ENCODE measurements at places on chromosomes 1 and 21.

DNA sequence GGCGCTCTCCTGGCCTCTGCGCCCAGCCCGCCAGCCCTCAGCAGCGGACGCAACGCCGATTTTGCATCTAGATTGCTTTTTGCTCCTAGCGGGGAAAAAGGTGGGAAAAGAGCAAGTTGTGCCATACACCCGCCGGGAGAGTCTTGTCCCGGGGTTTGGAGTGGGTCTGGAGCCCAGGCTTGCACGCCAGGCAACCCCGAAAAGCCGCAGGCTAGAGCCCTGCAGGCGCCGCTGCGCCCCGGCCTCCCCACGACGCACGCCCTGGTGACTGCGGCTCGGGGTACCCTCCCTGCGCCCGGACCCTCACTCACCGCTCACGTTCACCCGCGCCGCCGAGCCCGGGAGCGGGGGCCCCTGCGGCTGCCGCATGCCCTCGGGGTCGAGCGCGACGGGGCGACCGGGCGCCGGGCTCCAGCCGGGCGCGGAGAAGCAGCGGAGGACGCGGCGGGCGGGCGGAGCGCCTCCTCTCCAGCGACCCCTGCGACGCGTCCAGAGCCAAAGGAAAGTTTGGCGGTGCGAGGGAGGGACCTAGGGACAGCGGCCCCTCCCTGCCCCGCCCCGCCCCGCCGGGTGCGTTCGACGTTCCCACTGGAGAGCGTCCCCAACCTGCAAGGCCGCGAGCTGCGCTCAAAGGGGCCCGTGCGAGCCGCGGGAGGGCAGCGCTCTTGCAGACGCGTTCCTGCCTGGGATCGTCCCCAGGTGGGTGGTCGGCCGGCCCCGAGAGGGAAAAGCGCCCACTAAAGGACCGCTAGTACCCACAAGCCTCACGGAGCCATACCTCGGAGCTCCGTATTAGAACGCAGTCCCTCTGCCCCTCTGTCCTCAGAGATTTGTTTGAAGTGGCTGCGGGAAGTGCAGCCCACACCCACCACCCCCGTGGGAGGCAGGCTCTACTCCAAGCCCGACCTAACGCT lies at the start of gene LPAR3:
Gene LPAR3, minus strand, starts transcription at position 502 of the 914 bp plus-strand sequence. CDS start 27,086 bp downstream, outside the sequence.
- DNase-seq, result peak; percentile 11

DNA sequence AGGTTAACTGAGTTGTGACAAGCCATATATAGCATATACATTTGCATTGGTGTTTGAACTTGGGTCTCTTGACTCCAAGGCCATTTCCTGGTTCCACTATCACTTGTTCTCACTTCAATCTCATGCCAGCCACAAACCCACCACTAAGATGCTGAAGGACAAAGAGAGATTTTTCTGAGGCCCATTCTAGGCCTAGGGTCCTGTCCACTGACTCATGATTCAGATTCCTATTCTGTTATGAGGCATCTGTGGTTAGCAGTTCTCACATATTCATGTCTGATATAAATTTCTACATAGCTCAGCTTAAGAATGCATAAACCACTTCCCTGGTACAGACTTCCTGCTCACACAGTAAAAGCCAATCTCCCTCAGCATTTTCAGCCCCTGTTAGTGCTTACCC lies 326.1 kb upstream of the BEND5 start:
- no peak for DNase-seq

- no peak for DNase-seq
These were observed 1526.5 kb upstream of the TPTE start for GRCh38 chr21:8994640-8995511.

GRCh38 chr1:78168306-78168705 lies 122.5 kb downstream of the GIPC2 start:
- DNase-seq, result no peak

DNA sequence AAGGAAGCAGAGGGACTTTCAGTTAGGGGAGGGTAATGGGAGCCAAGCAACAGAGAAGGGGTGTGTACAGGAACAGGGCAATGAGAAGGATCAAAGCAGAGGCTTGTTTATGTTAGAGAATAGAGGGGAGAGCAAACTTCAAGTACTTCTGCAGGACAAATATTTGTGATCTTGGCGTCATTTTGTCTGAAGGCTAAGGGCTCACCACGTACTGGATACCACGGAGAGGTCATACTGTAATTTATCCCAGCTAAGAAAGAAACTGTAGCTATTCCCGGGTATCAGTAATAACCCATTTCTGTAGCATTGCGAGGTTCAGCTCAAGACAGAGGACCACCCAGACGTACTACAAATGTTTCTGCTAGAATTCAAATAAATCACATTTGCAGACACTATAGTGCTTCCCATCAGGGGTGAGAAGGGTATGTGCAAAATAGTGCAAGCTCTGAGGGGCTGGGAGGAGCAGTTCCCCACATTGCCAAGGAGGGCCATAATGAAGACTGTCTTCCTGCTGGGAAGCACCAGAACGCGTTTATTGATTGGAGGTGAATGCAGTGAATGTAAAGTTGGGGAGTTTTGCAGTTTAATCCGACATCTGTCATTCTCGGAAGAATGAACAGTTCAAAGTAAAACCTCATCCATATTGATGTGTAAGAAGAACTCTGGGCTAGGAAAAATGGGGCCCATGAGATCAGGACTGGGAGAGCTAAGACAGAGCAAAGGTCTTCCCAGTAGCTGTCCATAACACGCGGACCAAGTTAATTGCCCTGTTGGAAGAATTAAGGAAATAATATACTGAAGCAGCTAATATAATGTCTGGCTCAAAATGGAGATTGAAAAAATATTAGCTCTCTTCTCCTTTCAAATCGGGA lies 136.9 kb downstream of the RWDD3 start:
- no peak for DNase-seq

GRCh38 chr1:199242601-199243000 lies 603.8 kb downstream of the PTPRC start:
- DNase-seq, result no peak

DNA sequence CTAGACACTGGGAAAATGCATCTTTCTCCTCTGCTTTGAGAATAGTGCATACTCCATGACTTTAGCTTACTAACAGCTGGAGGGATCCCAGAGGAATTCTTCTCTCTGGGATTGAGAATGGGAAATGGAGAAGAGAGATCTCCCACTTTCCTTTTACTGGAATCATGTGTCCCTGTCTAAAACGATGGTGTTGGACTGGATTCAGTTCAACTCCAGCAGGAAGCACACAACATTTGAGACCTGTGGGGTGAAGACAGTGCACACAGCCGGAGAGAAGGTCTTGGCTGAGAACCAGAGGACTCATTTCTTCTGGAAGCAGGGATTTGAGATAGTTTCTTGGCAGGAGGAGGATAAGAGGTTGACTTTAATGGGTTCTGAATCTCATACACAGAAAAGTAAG lies 58.7 kb downstream of the TRABD2B start:
- no peak for DNase-seq

DNA sequence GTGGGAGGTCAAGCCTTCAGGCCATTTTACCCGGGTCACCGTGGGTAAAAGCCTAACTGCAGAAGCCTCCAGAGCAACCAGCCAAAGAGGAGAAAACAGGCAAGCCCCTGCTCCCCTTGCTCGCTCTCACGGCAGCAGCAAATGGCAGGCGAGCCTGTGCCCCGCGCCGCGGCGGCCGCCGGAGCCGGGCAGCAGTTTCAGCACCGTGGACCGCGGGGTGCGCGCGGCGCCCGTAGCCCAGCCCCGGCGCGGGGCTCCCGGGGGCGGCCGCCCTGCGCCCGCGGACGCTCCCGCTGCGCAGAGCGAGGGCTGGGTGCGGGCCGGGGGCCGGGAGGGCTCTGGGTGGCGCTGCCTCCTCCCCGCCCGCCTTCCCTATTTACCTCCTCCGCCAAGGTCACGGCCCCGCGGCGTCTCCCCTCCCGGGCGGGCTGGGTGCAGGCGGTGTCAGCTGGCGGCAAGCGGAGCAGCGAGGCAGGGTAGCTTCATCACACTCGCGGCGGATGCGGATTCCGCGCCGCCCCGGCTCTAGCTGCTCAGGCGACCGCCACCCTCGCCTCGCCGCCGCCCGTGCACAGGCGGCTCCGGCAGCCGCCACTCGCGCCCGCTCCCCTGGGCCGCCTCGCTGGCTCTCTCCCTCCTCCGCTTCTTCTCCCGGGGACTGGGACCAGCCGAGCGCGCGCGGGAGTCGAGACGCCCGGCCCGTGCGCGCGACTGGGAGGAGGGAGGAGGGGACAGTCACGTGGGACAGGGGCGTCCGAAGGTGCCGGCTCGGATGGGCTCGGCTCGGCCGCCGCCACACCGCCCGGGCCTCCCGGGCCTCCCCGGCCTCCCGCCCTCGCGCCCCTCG lies at the start of gene RGS7:
Gene RGS7, minus strand, starts transcription at position 687 of the 847 bp plus-strand sequence.
- DNase-seq, result no peak

GRCh38 chr1:160208557-160209320 lies 3.6 kb downstream of the PEA15 start:
- no peak for DNase-seq

GRCh38 chr1:156149374-156150332 lies 3.7 kb upstream of the SEMA4A start:
- DNase-seq, result no peak

- DNase-seq, result no peak
These were observed 1.6 kb upstream of the SLC19A1 start for GRCh38 chr21:45543710-45544448.

- DNase-seq, result no peak
These were observed 709.4 kb downstream of the MATN1 start for GRCh38 chr1:30014031-30014430.

DNA sequence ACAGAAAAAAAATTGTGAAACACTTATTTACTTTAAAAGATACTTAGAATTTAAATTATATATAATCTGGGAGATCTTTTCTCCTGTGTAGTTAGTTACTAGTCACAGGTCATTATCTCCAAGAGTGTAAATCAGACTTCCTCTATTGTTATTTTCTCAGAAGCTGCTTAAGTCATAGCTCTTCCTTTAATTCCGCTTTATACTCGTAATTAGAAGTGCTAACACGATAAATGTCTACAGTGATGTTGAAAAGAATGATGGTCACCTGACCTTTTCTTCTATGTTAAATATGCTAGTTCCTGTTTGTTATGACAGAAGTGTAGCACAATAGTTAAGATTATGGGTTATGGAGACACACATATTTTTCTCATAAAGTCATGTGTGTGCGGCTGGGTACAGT lies 123.6 kb downstream of the TGFB2 start:
- no peak for DNase-seq

DNA sequence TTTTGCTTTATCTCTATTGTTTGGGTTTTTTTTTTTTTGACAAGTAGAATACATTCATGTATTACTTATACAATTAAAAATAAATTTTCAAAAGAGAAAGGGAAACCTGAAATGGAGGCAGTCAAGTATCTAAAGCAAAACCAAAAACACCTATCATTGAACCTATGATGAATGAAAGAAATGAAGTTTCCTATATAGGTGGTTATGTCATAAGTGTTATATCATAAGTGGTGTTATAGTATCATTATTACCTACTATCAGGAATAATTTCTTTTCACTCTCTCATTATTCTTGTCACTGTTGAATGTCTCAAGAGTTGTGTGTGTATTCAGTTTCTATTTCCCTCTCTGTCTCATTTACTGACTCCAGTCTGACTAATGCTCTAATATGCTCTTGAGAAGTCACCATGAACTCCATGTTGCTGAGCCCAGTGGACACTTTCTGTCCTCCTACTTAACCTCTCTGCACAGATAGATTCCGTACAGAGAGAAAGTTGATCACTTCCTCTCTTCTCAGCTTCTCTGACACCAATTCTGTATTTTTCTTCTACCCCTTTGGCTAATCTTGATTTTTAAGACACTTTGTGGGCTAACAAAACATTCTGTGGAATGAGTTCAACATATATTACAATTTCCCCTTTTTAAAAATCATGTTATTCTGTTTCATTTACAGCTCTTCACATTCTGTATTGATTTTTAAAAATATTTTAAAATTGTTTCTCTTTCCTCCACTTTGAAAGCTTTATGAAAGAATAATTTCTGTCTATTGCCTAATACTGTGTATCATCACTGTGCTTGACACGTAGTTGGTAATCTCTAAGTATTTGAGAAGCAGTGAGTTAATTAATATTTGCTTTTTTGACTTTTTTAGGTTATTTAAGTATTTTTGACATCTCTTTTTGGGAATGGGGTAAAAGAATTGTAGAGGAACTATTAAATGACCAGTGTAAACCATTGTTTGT lies 50.1 kb downstream of the RASAL2 start:
- no peak for DNase-seq

GRCh38 chr1:228865627-228866330 lies 130.5 kb downstream of the RHOU start:
- no peak for DNase-seq

DNA sequence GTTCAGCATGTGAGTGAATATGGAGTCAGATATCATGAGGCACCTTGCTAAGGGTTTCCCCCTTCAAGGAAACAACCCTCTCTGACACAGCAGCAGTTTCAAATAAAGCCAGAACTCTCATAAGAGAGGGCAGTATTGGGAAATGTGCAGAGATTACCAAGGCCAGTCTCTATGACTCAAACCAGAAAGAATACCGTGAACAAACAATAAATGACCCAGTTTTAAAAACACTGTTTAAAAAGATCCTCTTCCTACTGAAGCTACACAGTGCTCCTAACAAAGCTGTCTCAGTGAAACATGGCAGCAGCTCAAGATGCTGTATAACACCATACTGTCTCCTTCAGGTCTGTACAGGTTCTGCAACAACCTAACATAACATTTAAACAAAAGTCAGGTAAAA lies 102.6 kb downstream of the KIAA0319L start:
- no peak for DNase-seq

GRCh38 chr1:207858806-207859205 lies 52.1 kb downstream of the CD34 start:
- no peak for DNase-seq

DNA sequence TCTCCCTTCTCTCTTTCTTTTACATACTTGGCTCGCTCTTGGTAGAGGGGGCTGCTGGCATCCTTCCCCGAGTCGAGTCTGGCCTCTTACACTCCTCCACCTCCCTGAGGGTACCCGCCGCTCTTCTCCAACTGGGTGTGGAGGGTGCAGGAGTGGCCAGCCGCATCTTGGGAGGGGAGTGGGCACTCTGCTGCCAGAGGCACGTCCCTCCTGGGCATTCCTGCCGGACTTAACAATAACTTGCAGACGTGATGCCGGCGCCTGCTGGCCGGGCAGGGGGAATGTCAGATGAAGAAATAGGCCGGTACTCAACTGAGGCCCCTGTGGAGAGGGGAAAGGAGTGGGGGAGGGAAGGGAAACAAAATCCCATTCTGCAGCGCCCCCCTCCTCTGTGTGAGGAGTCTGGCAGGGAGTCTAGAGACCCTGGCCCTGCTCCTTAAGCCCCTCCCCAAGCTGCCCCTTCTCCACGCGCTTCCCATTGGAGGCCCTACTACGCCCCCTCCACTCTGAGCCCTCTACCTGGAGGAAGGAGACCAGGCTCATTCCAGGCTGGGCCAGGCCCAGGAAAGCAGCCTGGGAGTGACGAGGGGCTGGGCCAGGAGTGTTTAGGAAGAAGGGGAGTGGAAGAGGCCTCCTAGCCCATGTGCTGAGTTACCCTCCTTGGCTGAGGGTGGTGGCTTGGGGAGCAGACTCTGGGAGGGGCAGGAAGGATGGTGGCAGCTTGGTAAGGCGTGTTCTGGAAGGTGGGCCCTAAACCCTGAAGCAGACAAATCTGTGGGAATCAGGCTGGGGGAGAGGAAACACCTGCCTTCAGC lies 1.8 kb downstream of the ATP2B4 start:
- no peak for DNase-seq

- no peak for DNase-seq
These were observed 139.3 kb upstream of the KIAA0040 start for GRCh38 chr1:175331891-175332290.

GRCh38 chr1:67522001-67522441 lies 91.8 kb upstream of the SERBP1 start:
- DNase-seq, result no peak
